ENCODE measurements at places on chromosomes 5 and 9.

DNA sequence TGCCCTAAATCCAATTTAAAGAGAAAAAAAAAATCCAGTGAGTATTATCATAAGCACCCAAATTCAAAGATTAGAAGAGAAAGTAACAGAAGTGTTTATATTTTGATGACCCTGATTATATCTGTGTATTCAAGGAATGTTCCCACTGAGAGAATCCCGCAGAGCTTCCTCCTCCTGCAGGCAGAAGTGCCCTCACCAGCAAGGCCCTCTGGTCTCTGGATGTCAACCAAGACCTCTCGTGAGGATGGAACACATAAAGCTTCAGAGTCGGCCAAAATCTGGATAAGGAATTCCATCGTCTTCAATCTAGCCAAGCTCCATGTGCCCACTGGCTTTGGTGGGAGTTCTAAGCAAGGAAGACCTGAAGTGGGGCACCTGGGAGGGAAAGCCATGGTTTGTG lies 18.1 kb downstream of the PTCH1 start:
- DNase-seq, result no peak

- DNase-seq, result no peak
These were observed 294.1 kb upstream of the CD180 start for GRCh38 chr5:67490543-67491321.

GRCh38 chr9:22817181-22817580 lies 370.6 kb downstream of the DMRTA1 start:
- DNase-seq, result peak; percentile 60

- DNase-seq, result no peak
These were observed 28.2 kb downstream of the CATSPER3 start for GRCh38 chr5:134995850-134996402.

DNA sequence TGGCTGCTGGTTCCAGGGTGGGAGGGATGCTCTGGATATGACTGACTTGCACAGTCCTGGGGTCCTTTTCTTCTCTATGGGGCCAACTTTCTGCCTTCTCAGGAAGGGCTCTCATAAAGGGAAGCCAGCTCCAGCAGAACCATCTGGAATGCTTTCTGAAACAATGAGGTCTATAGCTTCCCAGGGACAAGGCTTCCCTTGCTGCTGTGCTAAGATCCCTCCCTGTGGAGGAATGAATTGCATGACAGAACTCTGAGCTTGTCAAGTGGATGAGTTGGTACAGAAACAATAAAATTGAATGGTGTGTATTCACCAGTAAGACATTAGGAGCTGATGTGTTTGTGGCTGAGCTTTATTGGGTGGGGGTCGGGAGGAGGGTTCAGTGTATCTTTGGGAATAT lies 19.8 kb downstream of the CKMT2 start:
- no peak for DNase-seq

GRCh38 chr9:95381221-95381620 lies 63.7 kb upstream of the FANCC start:
- peak; percentile 43 for DNase-seq

- DNase-seq, result peak; percentile 78
These were observed 97.8 kb downstream of the C5orf15 start for GRCh38 chr5:133870661-133871060.

DNA sequence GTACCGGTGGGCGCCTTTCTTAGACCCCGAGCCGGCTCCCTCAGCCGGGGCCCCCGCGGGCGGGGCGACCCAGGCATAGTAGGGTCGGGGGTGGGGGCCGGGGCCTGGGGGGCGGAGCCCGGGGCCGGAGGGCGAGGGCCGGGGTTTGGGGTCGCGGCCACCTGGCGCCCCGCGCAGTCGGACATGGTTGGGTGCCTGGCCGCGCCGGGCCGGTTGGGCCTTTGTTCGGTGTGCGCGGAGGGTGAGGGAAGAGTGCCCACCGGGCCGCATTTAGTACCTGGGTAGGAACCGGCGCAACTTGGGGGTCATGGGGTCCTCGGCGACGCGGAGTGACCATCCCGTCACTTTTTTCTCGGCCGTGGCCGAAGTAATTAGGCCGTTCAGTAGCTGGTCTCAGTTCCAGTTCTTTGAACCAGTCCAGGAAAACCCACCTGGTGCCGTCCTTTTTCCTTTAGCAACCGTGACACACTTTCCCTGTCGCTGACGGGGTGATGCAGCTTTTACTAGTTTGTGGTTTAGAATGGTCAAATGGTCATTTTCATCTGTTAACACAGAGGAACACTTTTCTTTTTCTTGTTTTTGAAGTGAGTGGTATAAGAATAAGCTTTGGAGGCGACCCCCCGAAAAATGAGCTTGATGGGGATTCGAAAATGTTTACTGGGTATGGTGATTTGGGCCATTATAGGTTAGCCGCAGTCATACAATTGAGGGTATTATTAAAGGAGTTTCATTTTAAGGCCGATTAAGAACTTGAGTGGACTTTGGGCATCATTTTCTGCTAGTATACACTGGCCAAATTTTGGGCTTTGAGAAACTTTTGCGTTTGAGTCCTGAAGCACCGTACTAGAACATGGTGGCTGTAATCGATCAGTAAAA lies 589 bp downstream of the CKS2 start:
- peak; percentile 52 for DNase-seq

DNA sequence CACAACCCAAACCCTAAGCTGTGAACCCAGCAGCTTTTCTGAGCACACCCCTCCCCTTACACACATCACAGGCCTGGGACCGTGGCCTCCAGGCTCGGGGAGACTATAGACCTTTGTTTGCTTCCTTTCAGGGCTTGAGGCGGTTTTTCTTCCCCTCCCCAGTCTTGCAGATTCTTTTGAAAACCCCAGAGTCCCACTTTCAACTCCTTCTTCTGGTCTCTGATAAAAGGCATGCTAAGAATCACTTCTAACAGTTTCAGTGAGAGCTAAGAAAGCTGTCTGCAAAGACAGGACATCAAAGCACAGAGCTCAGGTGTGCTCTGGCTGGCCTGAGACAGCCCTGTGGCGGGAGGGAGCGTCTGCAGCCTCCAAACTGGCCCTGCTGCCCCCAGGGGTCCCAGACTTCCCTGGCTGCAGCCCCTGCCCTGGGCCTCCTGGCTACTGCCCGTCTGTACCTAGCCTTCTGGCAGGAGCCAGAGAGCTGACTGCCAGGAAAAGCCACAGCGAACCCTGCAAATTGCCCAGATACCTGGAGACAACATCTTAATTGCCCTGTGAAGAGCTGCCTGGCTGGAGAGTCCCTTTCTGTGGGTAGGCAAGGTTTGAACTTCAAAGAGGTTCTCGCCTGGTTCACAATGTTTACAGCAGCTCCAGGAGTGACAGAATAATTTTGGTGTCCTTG lies 138.9 kb downstream of the GADD45G start:
- no peak for DNase-seq

DNA sequence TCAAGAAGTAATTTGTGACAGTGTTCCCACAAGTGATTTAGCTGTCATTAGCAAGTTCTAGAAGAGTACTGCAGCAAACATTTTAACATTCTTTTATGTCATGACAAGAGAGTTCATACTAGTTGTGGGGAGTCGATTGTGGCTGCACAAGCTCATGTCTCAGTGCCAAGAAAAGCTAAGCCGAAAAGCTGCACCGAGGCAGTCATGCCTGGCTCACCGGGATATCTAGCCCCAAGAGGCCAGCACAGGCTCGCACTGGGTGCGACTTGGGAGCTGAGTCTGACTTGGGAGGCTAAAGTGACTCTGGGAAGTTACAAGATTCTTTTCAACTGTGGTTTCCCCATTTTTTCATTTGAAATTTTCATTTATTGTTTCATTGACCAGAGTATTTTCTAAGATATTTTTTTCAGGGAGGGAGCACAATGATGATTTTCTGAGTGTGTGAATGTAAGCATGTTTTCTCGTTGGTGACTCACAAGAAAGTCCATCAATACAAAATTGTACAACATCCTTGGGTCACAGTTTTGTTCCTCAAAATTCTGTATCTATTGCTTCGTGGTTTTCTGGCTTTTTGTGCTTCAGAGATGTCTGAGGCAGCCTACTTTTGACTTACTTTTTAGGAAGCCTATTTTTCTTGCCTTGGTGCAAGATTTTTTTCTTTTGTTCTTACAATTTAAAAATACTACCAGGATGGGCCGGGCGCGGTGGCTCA lies 18.7 kb downstream of the CAST start:
- DNase-seq, result no peak

DNA sequence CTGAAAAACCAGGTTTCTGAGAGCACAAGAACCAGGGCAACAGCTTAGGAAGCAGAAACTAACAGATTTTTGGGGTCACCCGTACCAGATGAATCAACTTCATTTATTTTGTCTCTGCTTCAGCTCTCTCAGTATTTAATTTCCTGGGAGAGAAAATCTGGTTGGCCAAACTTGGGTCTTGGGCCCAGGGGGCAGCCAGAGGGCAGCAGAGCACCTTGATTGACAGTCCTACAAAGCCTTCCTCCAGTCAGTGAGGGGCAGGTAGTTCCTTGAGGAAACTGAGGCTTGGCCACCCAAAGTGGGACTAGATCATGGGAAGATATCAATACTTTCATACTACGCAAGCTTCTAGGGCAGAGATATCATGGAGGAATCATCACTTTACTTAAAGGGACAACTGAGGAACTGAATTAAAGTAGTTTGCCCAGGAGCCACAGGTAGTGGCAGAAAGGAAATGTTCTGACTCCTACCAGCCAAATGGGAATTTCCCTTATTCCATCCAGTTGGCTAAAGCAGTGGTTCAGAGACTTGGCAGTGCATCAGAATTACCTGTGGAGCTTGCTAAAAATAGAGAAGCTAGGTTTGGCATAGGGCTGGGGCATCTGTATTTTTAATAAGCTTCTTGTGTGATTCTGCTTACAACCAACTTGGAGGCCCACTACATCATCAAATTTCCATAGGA lies 21.5 kb upstream of the ARHGAP26 start:
- DNase-seq, result no peak

DNA sequence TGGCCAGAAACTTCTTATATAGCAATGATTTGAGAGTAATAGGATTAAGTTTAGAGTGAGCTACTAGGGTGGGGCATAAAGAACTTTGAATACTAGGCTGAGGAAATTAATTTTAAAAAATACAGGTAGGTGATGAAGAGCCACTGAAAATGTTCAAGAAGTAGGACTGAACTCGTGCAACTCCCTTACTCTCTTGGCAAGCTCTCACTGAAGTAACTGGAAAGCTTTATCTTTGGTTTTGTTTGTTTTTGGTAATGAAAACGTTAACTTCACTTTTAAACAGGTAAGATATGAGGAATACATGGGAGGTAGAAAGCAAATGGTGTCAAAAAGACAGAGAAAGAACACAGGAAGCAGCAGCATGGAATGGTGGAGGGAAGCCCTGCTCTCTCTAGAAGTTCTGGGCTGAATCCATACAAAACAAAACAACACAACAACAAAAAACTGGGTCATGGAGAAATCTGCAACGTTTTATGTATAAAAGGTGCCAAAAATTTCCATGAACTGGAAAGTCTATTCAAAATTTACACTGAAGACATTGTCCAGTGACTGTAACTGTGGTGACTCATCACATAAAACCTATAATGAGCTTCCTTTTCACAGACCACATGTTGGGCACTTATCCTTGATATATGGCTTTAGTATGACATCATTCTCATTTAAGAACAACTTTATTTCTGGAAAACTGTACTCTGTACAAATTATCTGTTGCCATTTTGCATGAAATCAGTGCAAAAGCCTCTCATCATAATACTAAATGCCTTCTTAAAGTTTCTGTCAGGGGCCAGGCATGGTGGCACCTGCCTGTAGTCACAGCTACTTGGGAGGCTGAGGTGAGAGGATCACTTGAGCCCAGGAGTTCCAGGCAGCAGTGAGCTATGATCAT lies 91.2 kb upstream of the CHD1 start:
- peak; percentile 95 for DNase-seq

DNA sequence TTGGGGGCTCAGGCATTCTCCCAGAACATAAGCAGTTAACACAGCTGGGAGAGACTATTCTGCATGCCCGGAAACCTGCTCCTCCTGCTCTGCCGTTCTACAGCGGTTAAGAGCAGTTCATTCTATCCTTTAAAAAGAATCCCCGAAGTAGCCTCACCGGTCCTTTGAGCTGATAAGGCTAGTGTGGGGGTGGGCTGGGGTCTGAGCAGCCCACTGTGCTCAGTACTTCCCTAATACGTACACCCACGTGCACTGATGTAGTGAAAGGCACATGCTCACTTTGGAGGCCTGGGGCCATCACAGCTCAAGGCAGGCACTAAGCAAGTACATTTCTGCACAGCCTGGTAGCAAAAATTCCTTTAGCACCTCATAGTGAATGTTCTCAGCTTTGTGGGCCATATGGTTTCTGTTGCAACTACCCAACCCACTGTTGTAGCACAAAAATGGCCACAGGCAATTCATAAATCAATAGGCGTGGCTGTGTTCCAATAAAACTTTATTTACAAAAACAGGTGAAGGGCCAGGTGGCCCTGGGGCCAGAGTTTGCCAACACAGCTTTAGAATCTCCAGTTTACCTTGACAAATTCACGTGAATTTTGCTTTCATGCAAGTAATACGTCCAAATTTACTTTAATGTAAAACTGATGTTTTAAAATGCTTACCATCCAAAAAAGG lies 136.4 kb downstream of the ZNF354C start:
- no peak for DNase-seq

- no peak for DNase-seq
These were observed 1.6 kb upstream of the OBP2B start for GRCh38 chr9:133210609-133211008.

DNA sequence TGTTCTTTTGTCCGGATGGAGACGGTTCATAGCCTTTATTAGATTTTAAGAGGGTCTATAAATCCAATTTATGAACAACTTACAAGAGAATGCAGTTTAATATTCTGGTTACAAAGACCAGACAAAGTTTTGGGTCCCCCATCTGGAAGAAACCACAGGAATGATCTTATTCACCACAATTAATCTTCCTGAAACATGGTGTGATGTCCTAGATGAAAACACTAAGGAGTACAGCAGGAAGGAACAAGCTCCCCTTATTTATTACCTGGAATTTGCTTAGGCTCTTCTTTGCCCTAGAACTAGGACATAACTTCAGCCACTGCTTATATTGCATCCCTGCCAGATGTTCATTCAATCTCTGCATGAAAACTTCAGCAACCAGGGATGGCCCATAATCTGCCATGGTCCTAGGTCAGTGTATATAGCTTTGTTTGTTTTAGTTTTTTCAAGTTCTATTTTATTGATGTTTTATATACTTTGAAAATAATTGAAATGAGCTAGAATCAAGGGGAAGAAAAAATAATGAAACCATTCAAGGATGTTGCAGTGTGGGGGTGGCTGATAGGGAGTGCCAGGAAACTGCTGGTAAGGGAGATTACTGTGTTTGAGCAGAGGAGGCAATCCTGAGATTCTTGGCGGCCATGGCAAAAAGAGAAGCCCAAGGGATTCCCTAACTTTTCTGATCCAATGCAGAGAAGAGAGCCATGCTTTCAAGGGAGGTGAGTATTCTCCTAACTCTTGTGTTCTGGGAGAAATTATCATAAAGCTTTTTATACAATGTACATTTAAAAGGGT lies 16.8 kb downstream of the TXNDC8 start:
- DNase-seq, result peak; percentile 60

Measured in GM23248 (cell line).